Cardiac muscle cell (in vitro differentiated cells and primary cell): ENCODE measurements at places on chromosomes 12 and 14.

DNA sequence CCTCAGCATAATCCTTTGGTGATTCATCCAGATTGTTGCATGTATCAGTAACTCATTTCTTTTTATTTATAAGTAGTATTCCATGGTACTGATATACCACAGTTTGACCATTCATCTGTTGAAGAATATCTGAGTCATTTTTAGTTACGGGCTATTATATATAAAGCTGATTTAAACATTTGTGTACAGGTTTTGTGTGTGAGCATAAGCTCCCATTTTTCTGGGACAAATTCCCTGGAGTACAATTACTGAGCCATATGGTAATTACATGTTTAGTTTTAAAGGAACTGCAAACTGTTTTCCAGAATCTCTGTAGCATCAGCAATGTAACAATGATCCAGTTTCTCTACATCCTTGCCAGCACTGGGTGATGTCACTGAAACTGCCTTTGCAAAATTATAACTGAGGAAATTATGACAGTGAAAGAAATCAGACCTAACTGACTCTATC lies 236.2 kb upstream of the KRR1 start:
- no peak for DNase-seq

- DNase-seq, result no peak
Measured at GRCh38 chr14:49008363-49008762, 577.8 kb downstream of the RPS29 start.

DNA sequence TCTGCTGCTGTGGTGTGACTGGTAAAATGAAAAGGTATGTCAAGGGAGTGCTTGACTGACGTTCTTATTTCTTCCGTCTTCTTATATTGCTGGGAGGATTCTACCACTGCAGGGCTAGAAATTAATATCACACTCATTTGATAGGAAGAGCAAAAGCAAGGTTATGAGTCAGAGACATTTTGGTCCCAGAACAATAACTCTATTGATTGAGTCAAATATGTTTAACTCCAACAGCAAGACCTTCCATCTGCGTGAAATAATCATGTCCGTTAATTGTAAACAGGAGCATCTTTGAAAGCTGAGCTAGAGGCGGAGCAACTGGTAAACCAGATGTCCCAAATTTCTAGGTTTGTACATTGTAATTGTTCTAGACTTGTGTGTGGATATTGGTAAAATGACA lies 1293.6 kb downstream of the AACS start:
- DNase-seq, result no peak

DNA sequence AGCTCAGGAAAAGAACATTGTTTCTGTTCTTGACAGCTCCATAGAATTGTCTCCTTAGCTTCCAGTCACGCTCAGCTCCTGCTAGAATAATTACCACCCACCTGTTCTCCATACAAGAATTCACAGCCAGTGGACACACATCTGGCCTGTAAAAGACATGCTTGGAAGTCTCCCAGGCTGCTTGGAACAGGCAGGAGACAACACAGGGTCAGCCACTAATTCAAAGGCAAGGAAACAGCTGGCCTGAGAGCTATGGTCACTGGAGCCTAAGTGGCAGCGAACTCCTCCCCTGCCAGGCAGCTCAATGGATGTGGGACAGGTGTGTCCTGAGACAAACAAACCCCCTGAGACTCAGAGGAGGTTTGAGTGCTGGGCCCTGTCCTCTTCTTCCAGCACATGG lies 22.9 kb upstream of the LTBP2 start:
- DNase-seq, result no peak

- DNase-seq, result peak; percentile 30
Measured at GRCh38 chr14:37150414-37150813, 22.0 kb downstream of the SLC25A21 start.

DNA sequence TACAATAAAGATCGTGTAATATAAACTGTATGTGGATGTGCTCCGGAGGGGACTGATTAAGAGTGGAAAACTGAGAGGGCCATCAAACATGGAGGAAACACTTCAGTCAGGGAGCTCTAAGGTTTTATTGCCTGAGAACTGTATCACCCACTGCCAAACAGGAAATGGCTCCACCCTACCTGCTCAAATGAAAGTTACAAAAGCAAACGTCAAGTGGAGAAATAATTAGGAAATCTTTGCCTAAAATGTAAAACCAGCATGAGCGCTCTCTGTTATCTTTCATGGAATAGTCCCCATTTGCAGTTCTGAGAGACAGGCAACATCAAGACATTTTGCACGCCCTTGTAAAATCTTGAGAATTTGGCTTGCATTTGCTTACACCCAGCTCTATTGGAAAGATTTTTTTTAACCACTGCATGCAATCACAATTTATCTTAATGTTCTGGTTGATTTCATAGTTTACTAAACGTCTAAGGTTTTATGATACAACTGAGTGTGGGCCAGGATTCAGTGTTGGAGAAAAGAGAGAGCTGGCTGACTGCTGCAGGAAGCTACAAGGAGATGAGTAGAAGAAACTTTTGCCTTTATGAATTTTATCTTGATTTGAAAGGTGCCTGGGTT lies 344.0 kb upstream of the PRICKLE1 start:
- no peak for DNase-seq

GRCh38 chr12:126518596-126519200 lies 1453.5 kb downstream of the AACS start:
- DNase-seq, result no peak

DNA sequence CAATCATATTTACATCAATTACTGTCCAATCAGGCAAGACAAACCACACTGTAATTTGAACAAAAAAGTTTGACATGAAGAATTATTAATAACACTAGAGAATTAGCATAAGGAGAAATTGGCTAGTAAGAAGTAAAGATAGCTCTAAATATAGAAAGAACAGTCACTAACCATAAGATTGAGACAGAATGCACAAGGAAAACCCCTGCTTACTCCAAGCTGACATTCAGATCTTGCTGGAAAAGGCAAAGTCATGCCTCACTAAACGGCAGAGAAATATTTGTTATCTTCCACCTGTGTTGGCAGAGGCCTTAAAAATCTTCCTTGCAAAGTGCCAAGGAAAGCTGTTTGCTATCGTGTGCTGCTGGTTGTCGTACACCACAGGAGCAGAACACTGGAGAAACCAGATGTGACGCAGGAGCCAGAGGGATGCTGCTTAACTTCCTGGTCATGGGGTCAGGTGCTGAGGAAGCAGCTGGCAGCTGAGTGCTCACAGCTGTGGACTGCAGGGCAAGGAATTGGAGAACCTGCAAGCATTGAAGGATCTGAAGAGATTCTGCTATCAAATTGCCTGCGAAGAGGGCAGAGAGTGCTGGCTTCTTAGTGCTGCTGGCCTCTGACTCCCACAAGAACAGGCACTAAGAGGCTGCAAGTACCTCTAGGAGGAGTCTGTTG lies 1323.3 kb downstream of the LRFN5 start:
- no peak for DNase-seq

- no peak for DNase-seq
Measured at GRCh38 chr12:79911889-79912656, 22.8 kb downstream of the PPP1R12A start.

DNA sequence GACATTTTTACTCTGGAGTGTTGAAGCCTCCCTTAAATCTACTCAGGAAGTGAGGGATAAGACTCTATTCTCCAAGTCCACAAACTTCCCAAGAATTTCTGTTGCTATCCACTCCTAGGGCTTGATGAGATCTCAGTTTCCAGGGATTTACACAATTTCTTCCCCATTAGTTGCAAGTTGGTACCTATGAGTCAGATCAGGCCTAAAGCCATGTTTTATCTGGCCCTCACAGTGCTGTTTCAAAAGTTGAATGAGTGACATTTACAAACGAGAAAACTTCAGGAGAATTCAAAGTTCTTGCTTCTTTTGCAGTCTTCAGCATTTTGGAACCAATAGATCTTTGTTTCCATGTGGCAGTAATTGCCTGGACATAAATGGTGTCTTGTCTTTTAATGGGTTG lies 156.4 kb upstream of the SYT10 start:
- no peak for DNase-seq

DNA sequence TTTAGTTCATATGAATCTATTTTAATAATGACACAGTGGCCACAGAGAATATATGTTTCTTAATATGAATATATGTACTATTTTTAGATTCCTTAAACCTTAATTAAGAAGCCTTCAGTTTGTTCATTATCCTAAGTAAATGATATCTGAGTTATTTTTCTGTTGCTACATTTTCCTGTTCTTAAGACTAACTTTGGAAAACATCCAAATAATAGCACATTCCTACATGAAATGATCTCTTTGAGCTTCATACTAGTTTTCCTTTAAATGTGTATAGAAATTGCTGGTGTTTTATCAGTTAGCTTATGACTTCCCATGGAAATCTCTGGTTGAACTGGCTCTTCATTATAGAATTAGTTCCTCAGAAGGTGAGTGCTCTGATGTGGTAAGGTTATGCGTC lies 72.1 kb downstream of the POLR3B start:
- DNase-seq, result no peak

DNA sequence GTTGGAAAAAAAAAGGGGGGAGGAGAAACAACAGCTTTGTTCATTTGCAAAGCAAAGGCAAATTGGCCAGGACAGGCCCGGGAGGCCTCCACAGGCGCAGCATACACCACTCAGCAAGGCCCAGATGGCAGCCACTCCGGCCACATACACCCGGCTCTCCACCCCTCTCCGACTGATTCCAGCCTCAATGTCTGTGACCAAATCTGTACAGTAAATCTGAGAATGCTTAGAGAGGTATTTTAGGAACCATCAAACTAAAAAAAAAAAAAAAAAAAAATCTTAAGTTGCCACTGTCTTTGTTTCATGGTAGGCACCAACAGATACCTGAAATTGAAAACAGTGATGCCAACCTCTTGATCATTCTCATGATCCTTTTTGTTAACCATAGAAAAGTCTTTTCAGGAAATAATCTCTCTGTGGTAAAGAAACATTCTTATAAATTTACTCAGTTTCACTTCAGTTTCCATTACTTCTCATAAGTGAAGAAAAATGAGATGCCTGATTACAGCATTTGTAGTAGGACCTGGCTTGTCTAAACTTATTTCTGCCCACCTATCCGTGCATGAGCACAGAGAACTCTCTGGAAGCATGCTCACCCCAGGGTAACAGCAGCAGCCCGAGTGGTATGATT lies 20.2 kb downstream of the VPS37B start:
- DNase-seq, result no peak

DNA sequence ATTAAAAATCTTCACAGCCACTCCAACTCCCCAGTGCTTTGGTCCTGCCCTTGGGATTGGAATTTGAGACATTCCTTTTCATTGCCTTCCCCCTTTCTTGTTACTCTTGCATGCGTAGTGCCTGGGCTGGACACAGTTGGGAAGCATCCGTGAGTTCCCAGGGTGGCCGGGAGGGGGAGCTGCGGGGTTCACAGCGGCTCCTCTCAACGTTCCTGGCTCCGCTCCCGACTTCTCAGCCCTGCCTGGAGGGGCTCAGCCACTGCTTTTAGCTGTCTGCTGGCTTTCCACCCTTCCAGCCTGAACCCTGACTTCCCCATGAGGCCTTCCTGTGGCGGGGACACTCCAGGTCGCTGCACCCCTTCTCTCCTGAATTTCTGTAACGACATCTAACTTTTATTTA lies 3.2 kb downstream of the TEX52 start:
- peak; percentile 89 for DNase-seq

DNA sequence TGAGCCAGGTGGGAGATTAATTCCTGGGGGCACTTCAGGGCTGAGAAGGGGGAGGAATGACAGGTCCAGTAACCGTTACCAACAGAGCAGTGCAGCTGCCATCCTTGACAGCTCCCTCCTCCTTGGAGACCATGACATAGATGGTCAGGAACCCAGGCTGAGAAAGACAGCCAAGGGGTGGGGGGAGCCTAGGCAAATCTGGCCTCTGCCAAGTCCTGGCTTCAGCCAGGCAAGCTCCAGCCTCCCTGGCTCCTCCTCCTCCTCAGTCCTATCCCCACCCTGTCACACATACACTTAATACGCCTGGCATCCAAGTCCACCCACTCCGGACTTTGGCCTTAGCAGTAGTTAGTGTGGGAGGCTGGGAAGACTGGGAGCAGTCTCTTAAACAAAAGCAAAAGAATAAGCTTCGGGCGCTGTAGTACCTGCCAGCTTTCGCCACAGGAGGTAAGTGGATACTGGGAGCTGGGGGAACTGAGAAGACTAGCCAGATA lies at the start of gene RDH5:
RDH5 (plus strand) TSS at position 323 of the 494 bp plus-strand sequence. CDS start 792 bp downstream, outside the sequence.
- peak; percentile 83 for DNase-seq

DNA sequence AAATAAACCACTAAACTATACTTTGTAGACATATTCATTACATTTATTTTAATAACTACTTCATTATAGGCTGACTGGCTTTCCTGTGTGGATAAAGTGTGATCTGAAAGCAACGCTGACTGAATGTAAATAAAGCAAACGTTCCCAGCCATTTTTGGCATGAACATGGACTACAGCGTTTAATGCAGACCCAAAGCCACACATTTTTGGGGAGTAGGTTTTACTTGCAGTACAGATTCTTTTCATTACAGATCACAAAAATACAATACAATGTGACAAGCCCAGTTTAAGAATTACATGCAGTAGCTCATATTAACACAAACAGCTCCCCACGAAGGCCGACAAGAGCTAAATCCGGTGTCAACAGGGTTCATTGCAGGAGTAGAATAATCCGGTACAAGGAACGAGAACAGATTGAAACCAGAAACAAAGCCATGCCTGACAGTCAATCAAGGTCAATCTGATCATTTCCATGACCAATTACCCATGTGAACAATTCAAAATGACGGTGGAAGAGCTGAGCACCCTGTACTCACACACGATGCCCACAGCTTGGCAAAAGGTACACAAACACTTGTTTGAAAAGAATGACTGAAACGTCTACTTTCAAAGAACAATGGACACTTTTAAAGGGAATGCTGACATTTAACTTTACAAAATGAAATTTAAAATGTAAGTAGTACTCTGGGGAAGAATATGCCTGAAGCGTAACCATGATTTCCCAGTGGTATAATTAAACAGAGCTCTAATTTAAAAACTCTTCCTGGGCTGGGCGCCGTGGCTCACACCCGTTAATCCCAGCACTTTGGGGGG lies 5.3 kb downstream of the BAG5 start:
- no peak for DNase-seq

DNA sequence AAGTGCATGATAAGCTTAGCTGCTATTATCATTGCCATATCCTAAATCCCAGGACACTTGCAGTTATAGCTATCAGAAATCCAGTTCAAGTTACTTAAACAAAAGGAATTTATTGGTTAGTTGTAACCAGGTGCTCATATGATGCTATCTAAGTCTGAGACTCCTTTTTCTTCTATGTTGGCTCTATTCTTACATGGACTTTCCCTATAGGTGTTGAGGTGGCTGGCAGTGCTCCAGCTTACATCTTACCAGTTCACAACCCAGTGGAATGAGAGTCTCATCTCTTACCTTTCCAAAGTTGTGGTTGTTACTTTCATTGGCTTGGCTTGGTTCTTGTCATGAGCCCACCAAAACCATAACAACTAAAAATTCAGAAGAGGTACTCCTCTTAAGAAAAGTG lies 94.6 kb downstream of the DACT1 start:
- no peak for DNase-seq

- peak; percentile 88 for DNase-seq
Measured at GRCh38 chr12:96136161-96136560, 58.0 kb upstream of the ELK3 start.

GRCh38 chr14:70663707-70664179 lies 22.0 kb downstream of the TTC9 start:
- DNase-seq, result no peak

- DNase-seq, result no peak
Measured at GRCh38 chr14:21539189-21539940, 13.2 kb upstream of the SALL2 start.
